ENCODE measurements at places on chromosomes 5 and 9.
A peak's percentile ranks its signal among the peaks of the same experiment; 100 is the strongest.

DNA sequence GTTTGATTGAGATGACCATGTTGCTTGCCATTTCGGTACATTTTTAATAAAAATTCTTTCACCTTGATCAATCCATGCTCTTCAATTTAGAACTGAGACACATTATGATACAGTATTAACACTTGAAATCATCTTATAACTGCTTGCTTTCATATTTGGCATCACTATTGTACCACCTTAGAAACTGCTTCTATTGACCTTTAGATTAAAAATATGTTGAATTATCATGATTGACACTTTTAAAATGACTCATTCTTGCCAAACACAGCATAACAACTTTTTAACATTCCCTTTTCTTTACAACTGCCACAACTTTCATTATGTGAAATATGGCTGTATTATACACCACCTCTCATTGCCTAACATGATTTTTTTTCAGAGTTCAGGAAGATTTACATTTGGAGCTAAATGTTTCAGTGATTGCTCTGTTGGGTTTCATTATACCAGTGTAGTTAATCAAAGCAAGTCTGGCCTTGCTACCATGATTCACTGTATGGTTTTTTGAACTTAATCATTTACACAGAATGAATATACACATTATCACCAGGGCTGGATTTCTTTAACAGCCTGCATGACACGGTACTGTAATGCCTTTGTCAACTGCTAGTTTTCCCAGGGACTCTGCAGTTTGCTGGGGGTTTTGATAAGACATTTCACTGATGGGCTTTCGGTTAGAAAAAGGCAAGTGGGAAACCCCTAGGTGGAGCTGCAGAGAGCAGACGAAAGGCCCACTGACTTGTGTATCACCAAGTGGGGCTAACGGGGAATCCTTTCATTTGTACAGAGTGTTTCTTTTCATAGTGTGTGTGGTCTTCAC is 93.6 kb upstream of the TLE4 start:
- peak; percentile 56 for DNase-seq

DNA sequence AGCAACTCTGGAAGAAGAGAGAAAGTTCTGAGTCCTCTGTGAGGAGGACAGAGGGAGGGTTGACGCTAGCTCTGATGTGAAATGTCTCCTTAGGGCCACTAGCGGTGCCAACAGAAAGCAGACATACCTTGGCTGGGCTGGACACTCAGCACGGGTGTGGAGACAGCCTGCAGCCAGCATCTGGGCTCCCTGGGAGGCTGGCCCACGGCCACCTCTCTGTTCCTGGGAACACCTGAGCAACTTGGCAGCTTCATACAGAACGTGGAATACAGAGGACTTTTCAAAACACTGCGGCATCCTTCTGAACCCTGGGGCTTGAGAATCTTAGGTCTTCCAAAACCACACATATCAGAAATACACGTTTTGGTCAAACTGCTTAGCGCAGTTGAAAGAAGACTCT is 269.1 kb downstream of the FSTL4 start:
- DNase-seq = no peak

DNA sequence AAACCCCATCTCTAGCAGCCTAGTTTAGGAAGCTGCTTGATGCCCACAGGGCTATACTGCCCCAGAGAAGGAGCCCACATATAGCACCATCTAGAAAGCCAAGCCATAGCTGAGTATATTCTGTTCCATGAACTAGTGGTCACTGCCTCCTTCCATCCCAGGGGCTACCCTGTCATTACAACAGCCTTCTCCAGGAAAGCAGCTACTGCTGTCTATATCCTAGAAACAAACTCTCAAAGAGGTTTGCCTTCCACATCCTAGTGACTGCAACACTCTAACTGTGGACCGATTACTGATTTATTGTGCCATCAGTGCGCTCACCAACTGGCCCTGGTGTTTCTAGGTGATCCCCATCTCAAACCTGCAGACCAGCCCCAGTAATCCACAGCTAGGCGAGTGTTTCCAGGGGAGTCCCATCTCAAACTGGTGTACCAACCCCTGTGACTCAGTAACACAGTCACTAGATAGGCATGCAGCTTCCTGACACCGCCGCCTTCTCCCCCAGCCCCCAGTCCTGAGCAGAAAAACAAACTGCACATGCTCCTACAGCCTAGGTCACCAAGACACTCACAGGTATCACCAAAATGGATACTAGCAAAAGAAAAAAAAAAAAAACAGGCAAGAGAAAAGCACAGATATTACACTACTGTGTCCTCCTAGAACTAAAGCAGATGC is 14.8 kb downstream of the SPTLC1 start:
- DNase-seq = peak; percentile 81

- no peak for DNase-seq
Measured at GRCh38 chr5:177358370-177358819, 671 bp downstream of the RGS14 start.

GRCh38 chr9:107853461-107853860 is 363.9 kb upstream of the KLF4 start:
- DNase-seq = no peak

DNA sequence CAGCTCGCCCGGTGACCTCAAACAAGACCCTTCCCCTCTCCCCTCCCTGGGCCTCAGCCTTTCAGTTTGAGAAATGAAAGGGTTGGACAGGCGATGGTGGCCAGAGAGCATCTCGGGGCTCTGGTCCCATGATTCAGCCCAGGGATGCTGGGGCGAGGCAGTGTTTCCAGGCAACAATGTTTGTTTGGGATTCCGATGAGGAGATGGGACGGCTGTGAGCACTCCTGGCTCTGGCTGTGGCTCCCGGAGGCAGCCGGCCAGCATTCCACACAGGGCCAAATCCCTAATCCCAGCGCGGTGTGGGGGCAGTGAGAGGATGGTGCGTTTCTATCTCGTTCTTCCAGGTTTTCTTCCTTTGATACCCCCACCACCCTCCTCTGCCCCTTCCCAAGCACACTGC is 66.0 kb downstream of the HMCN2 start:
- DNase-seq = no peak

GRCh38 chr9:131190191-131190590 is 64.8 kb downstream of the NUP214 start:
- no peak for DNase-seq

All from RCC 7860 (cell line).